ENCODE measurements at places on chromosomes 13 and 19.

- no peak for DNase-seq
These were observed 12.1 kb downstream of the TYK2 start for GRCh38 chr19:10368101-10368803.

DNA sequence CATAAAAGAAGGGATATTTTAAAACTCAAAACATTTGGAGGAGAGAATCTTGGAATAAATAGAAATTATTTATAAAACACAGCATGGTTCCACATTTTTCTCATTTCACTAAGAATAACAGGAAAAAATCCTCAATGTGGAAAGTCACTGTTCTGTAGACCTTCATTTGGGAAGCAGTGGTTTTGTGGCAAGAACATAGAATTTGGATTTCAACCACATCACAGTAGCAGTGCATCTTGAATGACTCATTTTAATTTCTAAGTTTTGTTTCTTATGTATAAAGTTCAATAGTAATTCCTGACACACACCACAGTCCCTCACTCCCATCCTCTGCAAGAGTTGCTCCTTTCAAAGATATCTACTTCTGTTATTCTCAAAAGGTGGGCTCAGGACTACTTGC is 264.0 kb downstream of the ENOX1 start:
- no peak for DNase-seq

- DNase-seq = peak; percentile 38
These were observed 44.5 kb upstream of the GTF3A start for GRCh38 chr13:27379694-27380641.

GRCh38 chr13:77916488-77916887 is 2.1 kb downstream of the EDNRB start:
- no peak for DNase-seq

Measured in effector memory CD8-positive, alpha-beta T cell (primary cell).